ENCODE measurements at places on chromosomes 3 and 15.

DNA sequence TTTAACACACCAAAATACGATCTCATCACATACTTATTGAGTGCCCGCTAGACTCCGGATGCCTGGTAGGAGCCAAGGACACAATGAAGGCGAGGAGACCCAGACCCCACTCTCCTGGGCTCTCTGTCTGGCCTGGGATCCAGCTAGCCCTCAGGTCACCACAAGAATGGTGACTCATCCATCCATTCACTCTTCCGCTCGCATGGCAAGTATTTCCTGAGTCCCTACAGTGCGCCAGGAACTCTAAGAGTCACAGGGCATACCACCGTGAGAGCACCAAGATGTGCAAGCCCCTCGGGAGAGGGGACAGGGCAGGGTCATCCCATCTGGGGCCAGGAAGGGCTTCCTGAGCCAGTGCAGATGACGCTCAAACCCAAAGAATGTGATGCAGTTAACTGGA, 101.6 kb upstream of the PRR20G start:
- DNase-seq = no peak

DNA sequence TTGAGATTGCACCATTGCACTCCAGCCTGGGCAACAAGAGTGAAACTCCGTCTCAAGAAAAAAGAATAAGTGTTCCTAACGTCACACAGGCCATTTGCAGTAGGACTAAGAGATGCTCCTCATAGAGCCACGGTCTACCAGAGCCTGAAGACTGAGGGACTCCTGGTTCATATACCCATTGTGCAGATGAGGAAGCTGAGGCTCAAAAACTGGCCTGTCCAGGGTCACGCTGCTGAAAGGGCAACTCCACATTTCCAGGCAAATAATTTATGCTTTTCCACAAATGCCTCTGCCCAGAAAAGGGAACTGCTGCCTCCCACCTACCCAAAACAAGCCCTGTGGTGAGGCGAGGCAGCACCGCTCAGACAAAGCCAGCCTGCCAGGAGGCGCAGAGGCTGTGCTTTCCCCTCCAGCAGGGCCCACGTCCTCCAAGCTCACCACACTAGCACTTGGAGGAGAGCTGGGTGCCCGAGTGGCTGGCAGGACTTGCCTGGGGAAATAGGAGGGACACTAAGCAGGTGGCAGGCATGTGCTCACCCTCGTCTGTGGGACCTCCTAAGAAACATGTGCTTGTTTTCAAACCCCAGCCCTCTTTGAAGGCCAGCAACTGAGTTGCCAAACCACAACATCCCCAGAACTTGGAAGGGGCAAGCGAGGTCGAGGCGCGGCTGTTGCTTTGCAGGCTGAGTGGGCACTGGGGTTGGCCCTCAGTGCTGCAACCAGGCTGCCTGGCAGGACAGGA, 195.6 kb downstream of the XXYLT1 start:
- DNase-seq = no peak

DNA sequence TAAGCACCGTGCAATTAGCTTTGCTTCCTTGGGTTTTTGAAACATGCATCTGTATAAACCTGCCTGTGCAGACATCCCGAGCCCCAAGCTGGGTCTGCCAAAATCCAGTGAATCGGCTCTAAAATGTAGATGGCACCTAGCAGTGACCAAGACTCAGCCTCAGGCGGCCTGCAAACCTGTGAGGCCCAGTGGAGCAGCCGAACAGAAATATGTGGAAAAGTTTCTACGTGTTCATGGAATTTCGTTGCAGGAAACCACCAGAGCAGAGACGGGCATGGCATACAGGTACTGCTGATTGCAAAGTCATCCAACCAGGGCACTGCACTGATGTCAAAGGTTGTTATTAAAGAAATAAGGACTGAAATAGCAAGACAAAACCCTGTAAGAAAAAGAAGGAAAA, 22.8 kb downstream of the KCNAB1 start:
- DNase-seq = no peak

GRCh38 chr3:134567605-134568004, 81.7 kb downstream of the CEP63 start:
- DNase-seq = no peak
